ENCODE measurements at places on chromosomes 16 and 17. TPM values are rescaled to one million over a fixed set of nuclear protein-coding genes. Genes with fewer than 3 reads are reported as not detected.

The ZC3H7A gene
- 66.0 TPM for total RNA-seq

The KRTAP4-3 gene
- total RNA-seq = not detected

The CLEC19A gene
- total RNA-seq = 0.50 TPM

The MT1F gene
- 3.6 TPM for total RNA-seq

The C17orf78 gene
- not detected for total RNA-seq

The AURKB gene
- total RNA-seq = 15.4 TPM

The ALDH3A2 gene
- total RNA-seq = 116 TPM

The TEDC2 gene
- 8.0 TPM for total RNA-seq

The KRTAP9-2 gene
- total RNA-seq = not detected

The TBX2 gene
- 4.0 TPM for total RNA-seq

The CNGB1 gene
- 6.5 TPM for total RNA-seq

The SLC6A2 gene
- 0.89 TPM for total RNA-seq

The RGS9 gene
- 19.1 TPM for total RNA-seq

The NPIPB13 gene
- 3.0 TPM for total RNA-seq

The PSMD3 gene
- total RNA-seq = 54.3 TPM

The RPRML gene
- 0.40 TPM for total RNA-seq

The TAC4 gene
- not detected for total RNA-seq

The SEPTIN12 gene
- total RNA-seq = not detected

The PDF gene
- total RNA-seq = 4.1 TPM

The TP53I13 gene
- total RNA-seq = 12.9 TPM

The INCA1 gene
- total RNA-seq = 2.0 TPM

The TEX14 gene
- 0.33 TPM for total RNA-seq

The PRDM7 gene
- total RNA-seq = not detected

The MPO gene
- 71.2 TPM for total RNA-seq

The CCDC40 gene
- 19.7 TPM for total RNA-seq

The TSNAXIP1 gene
- 11.7 TPM for total RNA-seq

The DNAAF8 gene
- total RNA-seq = 4.1 TPM

The C17orf100 gene
- 2.6 TPM for total RNA-seq

The SLC52A1 gene
- total RNA-seq = not detected

The CIBAR2 gene
- 0.69 TPM for total RNA-seq

The TM4SF5 gene
- not detected for total RNA-seq

All from spinal cord (tissue), 10 donors.